ENCODE measurements at places on chromosomes 7 and 10.

- DNase-seq: no peak
Observed at GRCh38 chr10:51718804-51719291, 19.5 kb upstream of the CSTF2T start.

DNA sequence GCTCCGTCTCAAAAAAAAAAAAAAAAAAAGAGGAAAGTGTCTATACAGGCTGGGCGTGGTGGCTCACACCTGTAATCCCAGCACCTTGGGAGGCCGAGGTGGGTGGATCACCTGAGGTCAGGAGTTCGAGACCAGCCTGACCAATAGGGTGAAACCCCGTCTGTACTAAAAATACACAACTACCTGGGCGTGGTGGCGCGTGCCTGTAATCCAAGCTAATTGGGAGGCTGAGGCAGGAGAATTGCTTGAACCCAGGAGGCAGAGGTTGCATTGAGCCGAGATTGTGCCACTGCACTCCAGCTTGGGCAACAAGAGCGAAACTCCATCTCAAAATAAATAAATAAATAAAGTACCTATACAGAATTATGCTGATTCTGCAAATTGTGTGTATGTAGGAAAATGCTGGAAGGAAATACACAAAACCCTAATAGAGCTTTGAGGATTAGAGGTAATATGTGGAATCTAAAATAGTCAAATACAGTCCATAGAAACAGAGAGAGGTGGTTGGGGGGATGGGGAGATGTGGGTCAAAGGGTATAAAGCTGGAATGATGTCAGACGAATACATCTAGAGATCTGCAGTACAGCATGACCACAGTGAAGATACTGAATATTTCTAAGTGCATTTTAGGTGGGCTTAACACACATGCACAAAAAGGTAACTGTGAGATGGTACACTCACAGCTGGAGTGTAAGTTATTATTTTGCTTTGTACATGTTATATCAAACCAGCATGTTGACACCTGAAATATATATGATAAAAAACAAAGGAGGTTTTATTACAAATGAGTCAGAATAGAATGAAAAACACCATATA is 174.5 kb upstream of the KLF14 start:
- no peak for DNase-seq

GRCh38 chr10:95540514-95541052 is 20.6 kb downstream of the SORBS1 start:
- DNase-seq: no peak

DNA sequence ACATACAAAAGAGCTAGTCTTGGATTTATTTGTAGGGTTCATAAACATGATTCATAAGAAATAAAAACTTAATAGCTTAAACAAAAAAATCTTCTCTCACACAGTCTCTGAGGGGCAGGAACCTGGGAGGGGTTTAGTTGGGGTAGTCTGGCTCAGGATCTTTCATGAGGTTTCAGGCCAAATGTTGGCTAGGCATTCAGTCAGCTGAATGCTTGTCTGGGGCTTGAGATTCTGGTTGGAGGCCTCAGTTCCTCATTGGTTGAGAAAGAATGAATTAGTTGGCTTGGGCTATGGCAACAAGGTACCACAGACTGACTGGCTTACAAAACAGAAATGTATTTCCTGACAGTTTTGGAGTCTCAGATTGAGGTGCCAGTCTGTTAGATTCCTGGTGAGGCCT is 74.3 kb downstream of the ANKRD7 start:
- no peak for DNase-seq

- no peak for DNase-seq
Observed at GRCh38 chr10:133072196-133072595, 15.5 kb upstream of the ADGRA1 start.

- no peak for DNase-seq
Observed at GRCh38 chr10:99799613-99800012, 17.2 kb downstream of the ABCC2 start.

DNA sequence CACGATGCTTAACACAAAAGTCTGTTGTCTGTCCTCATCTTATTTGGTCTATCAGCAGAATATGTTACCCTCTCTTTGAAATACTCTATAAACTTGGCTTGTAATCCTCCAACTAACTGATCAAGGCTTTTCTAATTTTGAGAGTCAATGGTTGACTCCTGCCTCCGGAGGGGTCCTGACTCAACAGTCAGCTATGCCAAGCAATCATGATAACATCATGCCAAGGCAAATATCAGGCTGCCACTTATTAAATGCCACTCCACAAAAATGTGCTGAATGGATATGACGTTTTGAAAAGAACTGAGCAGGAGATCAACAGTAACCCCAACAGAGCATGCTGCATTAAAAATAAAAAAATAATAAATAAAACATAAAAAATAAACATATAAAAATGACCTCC is 116.1 kb downstream of the PARD3 start:
- no peak for DNase-seq

DNA sequence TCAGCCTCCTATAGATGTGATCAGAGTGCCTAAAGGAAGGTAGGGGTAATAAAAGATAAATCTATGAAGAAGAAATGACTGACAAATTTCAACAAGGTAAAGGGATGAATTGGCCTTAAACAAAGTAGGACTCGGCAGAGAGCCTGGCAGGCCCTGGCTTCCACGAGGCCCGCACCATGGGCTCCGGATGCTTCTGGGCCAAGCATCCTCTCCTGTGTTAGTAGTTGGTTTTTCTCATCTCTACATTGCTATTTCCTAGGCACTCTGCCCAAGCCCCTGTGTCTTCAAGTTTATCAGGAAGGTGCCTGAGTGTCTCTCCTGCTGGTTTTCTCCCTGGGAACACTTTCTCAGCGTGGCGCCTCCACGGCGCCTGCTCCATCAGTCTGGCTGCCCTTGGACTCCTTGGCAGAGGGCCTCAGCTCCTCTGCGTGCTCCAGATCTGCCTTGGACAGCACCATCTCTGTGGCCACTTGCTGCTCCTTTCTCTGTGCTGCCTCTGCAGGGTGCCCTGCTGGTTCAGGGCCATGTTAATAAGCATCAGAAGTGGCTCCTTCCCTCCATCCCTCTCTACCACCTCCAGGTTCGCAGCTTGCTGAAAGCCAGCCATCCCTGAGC is 413.3 kb upstream of the DPP6 start:
- no peak for DNase-seq

DNA sequence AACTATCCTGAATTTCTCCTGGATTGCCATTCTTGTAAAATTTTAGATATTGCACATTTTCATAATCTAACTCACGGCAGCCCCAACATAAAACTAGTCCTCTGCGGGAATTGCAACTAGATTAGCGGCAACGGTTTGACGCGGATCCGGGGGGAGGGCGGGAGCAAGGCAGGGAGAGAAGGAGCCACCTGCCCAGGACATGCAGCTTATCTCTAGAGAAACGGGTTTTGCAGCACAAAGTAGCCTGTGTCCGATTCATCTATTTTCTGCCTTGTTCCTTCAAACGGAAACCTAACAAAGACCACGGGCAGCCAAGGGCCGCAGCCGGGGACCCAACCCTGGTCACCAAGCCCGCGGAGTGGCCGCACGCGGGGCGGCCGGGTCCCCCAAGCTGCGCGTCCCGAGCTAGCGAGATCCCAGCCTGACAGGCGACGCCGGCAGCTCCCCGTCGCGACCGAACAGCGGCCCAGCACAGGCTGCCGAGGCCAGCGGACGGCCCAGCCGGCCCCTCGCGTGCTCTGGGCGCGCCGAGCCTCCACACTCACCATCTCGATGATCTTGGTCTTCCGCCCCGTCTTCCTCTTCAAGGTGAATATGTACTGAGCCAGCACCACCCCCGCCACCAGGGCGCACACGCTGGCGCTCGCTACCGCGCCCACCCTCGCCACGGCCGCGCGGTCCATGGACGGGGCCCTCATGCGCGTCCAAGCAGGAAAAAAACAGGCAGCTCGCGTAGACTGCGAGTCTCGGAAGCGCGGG is at the start of gene NT5C3A:
Gene NT5C3A, minus strand, starts transcription at position 754 of the 759 bp plus-strand sequence. Its CDS starts 71 bp downstream, at position 683.
- no peak for DNase-seq

- no peak for DNase-seq
Observed at GRCh38 chr10:52332815-52333214, 18.7 kb downstream of the DKK1 start.

GRCh38 chr7:35875292-35875691 is 74.4 kb downstream of the SEPTIN7 start:
- DNase-seq: no peak

- DNase-seq: no peak
Observed at GRCh38 chr10:12062754-12063482, 5.8 kb upstream of the DHTKD1 start.

DNA sequence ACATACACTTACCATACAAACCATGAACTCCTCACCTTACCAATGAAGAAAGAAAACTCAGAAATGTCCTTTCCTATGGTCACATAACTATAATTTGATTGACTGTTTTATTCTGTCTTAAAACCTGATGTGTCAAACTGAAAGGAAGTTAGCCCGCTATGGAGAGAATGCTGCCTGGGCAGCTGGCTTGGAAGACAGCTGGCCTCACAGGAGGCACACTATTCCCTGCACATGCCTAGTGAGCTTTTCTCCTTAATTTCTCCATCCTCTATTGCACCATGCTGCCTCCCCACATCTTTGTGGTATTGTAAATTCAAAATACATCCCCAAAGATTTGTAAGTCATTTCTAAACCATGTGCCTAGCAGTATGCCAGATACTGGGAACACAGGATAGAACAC is 163.3 kb downstream of the STK31 start:
- DNase-seq: no peak

DNA sequence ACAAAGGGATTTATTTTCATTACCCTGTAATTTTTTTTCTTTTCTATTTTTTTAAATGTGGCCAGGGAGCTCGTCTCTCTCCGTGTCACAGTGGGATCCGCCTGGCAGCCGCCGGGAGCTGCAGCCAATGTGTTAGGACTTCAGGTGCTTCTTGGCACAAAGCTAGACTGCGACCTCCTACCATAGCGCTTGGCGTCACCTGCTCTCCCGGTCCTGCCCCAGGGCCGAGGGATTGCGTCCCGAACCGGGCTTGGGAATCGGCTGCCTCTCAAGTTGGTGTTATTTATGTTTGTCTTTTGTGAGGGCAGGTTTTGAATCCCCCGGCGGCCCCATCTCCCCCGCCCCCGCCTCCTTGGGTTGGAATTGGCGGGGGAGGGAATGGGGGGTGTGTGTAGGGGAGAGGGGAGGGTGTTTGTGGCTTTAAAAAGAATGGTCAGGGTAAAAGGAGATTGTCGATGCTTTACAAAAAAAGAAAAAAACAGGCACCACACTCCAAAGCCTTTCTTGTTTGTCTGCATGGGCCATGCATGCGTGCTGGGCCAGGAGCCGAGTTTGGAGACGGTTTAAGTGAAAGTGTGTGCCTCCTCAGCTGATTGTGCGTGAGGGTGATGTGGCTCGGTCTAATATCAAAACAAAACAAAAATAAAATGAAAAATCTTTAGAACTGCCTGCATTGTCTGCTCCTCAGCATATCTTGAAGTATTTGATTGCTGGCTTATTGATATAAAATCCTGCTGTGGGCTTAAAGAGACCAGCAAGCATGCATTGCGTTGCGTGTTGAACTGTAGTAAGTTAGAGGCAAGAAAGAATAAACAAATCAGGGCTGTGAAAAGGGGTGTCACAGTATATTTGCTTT is 1.2 kb downstream of the PPP1R9A start:
- no peak for DNase-seq

DNA sequence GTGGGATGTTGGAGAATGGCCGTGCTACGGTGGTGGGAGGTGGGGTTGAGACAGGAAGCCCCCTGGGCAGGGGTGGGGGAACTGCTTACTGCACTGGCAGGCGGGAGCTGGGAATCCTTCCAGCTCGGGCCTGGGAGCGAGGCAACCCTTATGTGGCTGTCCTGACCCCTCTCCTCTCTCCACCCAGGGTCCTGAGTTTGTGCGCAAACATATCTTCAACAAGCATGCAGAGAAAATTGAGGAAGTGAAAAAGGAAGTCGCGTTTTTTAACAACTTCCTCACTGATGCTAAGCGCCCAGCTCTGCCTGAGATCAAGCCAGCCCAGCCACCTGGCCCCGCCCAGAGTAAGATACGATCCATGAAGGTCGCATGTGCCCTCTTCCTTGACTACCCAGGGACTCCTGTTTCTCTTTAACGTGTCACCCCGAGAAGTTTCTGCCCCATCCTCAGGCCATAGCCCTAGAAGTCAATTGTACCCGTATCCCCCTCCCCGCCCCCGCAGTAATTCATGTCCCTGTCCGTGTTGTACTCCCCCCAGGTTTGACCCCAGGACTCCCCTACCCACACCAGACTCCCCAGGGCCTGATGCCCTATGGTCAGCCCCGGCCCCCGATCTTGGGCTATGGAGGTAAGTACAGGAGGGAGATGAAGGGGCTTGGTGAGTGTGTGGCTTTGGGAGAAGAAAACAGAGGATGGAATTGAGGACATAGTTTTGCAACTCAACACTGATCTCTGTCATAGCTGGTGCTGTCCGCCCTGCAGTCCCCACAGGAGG is 1.8 kb downstream of the UFSP1 start:
- DNase-seq: no peak

DNA sequence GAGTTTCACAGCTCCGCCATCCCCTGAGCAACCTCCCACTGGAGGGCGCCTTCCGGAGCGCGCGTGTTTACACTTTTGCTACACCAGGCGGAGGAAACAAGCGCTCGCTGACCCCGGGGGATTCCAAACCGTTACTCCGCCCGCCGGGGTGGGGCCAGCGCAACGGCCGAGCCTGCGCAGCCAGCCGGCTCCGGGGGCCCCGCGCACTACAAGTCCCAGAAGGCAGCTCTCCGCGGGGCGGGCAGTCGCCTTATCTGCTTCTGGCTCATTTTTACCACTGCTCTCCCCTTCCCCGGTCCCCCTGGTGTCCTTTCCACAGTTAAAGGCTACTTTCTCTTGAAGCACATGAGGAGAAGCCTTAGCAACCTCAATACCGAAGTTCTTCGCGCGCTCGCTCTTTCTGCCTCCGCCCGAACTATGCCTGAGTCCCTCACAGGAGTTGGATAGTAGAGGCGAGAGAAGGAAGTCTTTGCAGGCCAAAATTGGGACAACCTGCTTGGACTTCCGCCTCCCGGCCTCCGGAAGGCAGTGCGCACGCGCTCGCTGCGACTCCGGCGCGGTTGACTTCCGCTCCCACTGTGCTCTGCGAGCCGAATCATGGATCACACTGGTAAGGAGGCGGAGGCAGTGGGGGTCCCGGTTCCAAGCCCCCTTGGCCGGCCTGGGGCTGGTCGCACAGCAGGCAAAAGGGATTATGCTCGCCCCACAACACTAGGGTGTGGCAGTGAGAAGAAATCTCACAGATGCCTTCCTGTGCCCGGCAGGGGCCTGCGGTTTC is at the start of gene CBLL1:
Gene CBLL1, plus strand, starts transcription at position 576 of the 778 bp plus-strand sequence. Its CDS starts 22 bp downstream, at position 598.
- peak; percentile 96 for DNase-seq

DNA sequence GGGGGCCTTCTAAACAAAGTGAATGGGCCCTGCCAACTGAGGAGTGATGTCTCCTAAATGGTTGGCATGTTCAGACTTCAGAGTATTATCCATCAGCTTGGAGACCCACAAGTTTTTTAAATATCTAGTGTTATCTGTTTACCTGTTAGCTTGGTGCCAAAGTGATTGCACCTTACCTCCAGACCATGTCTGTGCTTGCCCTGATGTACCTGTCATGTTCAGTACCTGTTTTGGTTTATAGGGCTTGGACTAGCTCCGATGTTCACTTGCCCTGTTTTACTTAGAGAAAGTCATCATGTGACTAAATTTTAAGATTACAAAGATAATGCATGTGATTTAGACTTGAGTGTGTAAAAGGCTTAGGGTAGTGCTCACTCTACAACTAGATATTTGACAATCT is 67.7 kb downstream of the CNNM2 start:
- DNase-seq: no peak

Measured in stimulated activated CD4-positive, alpha-beta T cell treated with anti-CD3 and anti-CD28 coated beads, TNF-alpha, amount 100 ng/mL, for 4 hours (primary cell).